Osteocyte (in vitro differentiated cells): ENCODE measurements at places on chromosomes 4 and X. TPM values are rescaled to one million over a fixed set of nuclear protein-coding genes. Genes with fewer than 3 reads are reported as not detected.

UGT2B11 gene
- not detected in 2 replicates for total RNA-seq

GNRHR gene
- not detected in 2 replicates for total RNA-seq

- DNase-seq: no peak
Measured at GRCh38 chr4:76677571-76678326, 220.2 kb downstream of the SOWAHB start.

GRCh38 chr4:146029939-146030710 is 91.5 kb upstream of the ZNF827 start:
- DNase-seq: no peak

- DNase-seq: no peak
Measured at GRCh38 chrX:123450222-123450621, 266.1 kb downstream of the GRIA3 start.

USP26 gene
- total RNA-seq: not detected in 2 replicates

GRCh38 chr4:183443655-183444213 is 702 bp upstream of the CDKN2AIP start:
- DNase-seq: no peak

- no peak for DNase-seq
Measured at GRCh38 chrX:11504234-11504633, 161.5 kb downstream of the ARHGAP6 start.

DNA sequence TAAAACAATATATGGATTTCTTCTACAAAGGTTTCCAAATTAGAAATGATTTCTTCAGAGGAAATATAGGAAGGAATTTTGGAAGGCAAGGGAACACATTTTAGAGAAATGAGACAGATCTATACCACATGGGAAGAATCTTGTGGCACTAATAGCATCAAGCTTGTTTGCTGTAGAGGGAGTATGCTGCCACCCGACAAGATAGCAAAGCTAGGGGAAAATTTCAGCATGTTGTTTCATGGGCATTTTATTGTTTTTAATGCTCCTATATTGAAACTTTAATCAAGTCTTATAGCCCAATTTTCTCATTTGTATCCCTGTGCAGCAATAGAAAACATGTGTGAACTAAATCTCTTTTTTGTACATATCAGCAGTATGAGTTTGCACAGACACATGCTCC is 551.7 kb upstream of the INTU start:
- DNase-seq: no peak

MCF2 gene
- total RNA-seq: not detected in 2 replicates

NSD2 gene
- 63.4 and 66.4 TPM in 2 replicates for total RNA-seq

DNA sequence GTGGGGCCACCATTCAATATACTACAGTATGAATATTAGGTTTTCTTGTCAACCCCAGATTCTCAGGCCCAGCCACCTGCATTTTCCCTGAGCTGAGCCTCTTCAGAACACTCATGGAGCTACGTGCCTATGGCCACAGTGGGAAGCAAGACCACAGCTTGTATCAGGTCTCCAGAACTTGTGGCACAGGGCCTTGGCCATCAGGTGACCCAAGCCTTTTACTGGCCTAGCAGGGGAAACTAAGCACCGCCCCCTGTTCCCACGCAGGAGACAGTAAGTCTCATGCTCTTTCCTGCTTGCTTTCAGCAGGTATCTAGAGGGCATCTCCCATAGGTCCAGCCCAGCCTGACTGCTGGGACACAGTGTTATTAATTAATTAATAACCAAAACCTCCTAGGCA is 138.4 kb upstream of the MAMLD1 start:
- peak; percentile 13 for DNase-seq

GRCh38 chr4:152325831-152326230 is 210.1 kb downstream of the FBXW7 start:
- no peak for DNase-seq

GRCh38 chr4:37324546-37324945 is 80.0 kb downstream of the NWD2 start:
- no peak for DNase-seq

YY2 gene
- 4.7 and 5.8 TPM in 2 replicates for total RNA-seq
